ENCODE measurements at places on chromosomes 2 and 18.

DNA sequence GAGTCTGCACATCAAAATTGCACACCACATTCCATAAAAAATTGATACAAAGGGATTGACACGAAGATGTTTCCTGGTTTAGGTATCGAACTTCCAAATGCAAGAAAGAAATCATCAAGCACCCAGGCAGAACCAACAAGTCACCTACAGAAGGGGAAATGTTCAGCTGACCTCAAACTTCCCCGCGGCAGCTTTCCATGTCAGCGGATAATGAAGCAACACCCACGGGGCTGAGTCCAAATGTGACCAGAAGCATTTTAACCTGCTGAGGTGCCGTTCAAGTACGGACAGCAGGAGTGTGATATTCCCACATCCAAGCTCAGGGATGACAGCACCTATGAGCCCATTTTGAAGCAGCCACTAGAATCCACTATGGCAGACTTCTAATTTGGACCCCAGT is 124.9 kb downstream of the GALNT14 start:
- DNase-seq, result no peak

DNA sequence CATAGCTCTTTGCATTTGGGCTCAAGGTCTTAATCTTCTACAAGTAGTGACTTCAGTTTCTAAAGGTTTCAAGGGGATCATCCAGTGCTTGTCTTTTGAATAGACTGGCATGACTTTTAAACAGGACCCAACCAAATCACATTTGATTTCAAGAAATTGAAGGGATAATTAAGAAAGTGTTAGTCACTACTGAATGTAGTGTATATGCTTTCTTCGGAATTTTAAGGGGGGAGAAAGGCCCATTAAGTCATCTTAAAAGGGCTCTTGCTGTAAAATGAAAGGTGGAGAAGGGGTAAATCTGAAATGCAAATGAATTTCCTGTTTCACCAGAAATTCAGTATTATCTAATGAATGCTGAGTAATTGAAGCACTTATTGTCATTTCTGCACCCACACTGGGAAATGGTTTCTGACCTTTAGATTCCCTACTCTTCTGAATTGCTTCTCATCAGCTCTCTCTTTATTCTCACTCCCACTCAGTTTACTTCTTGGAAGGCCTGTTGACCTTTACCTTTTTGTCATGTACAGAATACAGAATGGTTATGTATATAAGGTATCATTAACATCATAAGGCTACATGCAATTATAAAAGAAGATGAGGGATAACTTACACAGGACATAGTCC is 241.4 kb downstream of the SLC8A1 start:
- no peak for DNase-seq

- DNase-seq, result no peak
Observed at GRCh38 chr2:64950226-64951160, 38.7 kb upstream of the SLC1A4 start.

GRCh38 chr2:6103949-6104348 is 411.8 kb downstream of the SOX11 start:
- DNase-seq, result no peak

DNA sequence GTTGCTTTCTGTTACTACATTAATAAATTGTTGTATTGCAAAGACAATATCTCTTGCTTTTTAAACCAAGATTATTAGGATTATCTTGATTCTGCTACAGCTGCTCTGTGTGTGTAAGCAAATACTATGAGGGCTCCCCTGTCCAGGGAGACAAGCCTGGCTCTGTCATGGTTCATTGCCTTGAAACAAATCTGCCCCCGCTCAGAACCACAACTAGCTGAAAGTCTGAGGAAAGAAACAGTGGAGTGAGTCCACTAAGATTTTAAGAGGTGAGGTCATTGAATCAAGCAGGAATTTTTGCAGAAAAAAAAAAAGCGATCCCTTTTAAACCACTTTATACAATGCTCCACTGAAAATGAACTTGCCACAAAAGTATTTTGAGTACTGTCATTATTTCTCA is 30.8 kb upstream of the LRRTM4 start:
- DNase-seq, result no peak

- peak; percentile 35 for DNase-seq
Observed at GRCh38 chr2:144703852-144704708, 184.2 kb upstream of the ZEB2 start.

DNA sequence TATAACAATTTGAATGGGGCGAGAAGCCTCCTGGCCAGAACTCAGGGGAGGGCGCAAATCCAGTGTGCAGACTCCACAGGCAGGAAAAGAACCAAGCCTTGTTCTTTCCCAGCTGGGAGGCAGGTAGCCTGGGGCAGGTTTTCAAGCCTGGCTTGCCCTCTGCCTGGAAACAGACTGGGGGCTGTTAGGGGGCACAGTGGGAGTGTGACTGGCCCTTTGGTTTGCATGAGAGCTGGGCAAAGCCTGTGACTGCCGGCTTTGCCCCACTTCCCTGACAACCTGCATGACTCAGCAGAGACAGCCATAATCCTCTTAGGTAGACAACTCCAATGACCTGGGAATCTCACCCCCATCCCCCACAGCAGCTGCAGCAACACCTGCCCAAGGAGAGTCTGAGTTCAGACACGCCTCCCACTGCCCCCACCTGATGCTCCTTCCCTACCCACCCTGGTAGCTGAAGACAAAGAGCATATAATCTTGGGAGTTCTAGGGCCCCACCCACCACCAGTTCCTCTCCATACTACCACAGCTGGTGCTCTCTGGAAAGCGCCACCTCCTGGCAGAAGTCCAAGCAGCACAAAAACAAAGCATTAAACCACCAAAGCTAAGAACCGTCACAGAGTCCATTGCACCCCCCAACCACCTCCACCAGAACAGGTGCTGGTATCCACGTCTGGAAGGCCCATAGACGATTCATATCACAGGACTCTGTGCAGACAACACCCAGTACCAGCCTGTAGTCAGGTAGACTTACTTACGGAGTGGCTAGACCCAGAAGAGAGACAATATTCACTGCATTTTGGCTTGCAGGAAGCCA is 402.5 kb downstream of the STK39 start:
- DNase-seq, result no peak

DNA sequence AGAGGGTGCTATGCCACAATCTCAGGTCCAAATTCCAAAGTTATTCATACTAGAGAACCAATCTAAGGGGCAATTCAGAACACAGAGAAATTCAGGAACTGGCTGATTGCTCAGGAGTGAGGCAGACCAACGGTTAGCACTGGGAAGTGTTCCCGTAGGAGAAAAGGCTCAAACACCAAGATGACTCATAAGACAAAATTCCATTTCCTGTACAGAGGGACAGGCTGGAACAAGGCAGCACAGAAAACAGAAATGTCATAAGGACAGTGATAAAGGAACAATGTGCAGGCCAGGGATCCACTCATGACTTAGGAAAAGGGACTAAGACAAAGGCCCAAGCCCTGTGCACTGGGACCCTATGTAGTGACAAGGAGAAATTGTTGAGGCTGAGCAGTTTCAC is 54.2 kb downstream of the PDE1A start:
- DNase-seq, result peak; percentile 65

GRCh38 chr2:96514521-96514920 is 9.4 kb upstream of the NEURL3 start:
- DNase-seq, result no peak

- DNase-seq, result no peak
Observed at GRCh38 chr2:240822280-240822847, 2.3 kb upstream of the KIF1A start.

GRCh38 chr2:26086779-26087178 is 52.9 kb downstream of the RAB10 start:
- DNase-seq, result no peak

- DNase-seq, result no peak
Observed at GRCh38 chr2:58976375-58977071, 735.4 kb upstream of the FANCL start.

- DNase-seq, result no peak
Observed at GRCh38 chr2:84537251-84537650, 21.0 kb downstream of the DNAH6 start.

DNA sequence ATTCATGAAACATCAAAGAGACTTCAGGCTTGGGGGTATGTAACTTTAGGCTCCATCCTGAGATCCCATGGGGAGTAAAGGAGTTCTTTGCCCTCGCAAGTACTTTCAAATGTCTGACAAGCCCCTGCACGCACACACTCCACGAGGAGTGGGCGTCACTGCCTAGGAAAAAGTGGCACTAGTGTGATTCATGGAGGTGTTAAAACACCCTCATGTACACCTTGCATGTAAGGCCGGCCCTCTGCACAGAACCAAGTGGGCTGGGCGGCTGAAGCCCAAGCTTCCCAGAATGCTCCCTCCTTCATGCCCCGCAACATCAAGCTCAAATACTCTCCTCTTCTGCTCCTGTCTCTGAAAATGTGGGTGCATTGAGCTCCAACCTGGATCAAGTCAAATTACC is 7.8 kb downstream of the HS1BP3 start:
- no peak for DNase-seq

DNA sequence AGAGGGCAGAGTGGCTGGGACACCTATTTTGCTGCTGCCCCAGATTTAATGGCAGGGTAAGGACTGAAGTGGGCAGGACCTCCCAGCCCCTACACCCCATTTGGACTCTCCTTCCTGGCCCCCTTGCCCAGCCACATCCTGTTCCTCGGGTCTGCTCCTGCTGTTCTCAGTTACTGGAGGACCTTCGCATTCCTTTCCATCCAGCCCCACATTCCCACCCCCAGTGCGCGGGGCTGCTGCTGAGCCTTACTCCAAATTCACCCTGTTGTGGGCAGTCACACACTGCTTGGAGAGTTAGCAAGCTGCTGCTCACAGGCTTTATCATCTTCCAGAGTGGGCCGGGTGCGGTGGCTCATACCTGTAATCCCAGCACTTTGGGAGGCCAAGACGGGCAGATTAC is 75.2 kb upstream of the SLC14A2 start:
- DNase-seq, result no peak

- DNase-seq, result no peak
Observed at GRCh38 chr2:2187196-2187595, 143.9 kb downstream of the MYT1L start.

DNA sequence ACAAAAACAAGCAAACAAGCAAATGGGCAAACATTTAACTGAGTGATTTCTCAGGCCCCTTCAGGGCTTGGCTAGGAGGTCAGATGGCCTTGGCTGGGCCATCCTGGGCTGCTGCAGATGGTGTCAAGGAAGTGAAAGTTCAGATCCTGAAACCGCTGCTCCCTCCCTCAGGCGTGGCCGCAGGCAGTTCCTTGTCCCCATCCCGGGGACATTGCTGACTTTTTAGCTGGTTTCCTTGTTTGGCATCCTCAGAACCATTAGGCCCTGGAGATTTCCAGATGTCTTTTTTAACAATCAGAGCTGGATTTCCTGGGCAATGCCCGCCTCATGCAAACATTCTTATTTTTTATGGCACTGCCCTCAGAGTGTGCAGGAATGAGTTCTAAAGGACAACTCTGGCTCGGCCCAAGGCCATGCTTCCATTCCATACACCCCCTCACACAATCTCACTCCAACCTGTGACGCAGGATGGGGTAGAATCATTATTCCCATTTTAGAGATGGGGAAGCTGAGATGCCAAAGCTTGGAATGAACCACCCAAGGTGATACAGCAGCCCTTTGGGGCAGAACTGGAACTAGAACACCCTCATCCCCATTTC is 86.1 kb upstream of the ZCCHC2 start:
- DNase-seq, result no peak

DNA sequence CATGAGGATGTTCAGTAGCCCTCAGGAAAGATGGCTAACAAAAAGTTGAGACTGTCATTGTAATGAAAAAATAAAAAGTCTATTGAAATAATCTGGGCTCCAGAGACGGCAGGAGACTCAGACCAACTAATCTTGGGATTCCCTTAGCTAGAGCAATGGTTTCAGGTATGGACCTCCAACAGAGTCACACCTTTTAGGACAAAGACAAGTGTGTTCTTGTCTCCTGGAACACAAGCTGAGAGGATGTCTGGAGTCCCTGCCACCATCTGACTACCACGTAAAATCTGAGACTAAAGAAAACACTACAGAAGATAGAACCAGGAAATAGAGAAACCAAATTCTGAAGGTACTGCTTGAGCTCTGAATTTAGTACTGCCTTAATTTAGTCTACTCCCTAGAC is 103.3 kb upstream of the RBBP8 start:
- no peak for DNase-seq

DNA sequence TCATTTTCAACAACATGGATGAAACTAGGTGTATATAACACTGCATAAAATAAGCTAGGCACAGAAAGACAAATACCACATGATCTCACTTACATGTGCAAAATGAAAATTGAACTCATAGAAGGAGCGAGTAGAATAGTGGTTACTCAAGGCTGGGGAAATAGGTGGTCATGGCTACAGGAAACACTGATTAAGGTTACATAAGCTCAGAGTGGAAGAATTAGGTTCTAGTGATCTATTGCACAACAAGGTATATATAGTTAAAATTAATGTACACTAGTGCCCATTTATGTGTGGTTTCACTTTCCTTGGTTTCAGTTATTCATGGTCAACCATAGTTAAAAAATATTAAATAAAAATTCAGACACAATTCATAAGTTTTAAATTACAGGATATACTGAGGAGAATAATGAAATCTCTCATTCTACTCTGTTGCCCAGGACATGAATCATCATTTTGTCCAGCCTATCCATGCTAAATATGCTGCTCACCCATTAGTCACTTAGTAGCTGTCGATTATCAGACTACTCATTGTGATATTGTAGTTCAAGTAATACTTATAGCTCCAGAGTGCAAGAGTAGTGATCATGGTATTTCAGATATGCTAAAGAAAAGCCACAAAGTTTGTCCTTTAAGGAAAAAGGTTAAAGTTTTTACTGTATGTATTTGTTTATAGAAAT is 1530.9 kb upstream of the LRRTM1 start:
- no peak for DNase-seq

DNA sequence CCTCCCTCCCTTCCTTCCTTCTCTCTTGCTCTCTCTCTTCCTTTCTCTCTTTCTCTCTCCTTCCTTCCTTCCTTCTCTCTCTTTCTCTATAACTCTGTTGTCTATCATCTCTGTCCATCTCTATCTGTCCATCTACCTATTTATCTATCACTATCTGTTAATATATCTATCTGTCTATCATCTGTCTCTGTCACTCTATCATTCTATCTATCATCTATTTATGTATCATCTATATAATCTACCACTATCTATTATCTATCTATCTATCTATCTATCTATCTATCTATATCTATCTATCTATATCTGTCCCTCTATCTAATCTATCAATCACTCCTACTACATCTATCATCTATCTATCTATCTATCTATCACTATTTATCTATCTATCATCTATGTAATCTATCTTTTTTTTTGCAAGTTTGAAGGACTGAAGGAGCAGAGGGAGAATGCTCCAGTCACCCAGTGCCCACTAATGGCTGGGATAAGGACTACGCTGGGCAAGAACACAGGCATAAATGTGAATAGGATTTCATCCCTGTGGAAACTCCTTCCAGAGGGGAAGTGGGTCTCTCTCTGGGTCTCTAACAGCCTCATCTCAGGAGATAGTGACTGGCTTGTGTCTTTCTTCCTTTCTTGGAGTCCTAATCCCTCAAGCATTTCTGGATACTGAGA is 427.0 kb downstream of the LPIN1 start:
- no peak for DNase-seq

- DNase-seq, result no peak
Observed at GRCh38 chr2:30259827-30260679, 28.7 kb downstream of the LBH start.

DNA sequence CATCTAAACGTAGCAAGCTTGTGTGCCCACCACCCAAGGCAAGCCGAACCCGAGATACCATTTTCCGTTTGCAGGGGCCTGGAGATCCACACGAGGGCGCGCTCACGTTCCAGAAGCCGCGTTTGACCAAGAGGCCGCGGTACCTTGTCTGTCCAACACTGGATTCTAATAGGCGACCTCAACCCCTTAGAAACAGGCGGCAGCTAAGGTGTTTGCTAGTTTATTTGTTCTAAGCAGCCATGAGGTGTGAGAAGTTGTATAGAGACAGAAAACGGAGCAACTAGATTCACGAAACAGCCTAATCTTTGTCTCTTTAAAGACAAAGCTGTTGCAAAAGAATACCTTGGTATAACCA is 4.2 kb downstream of the HOXD11 start:
- DNase-seq, result no peak

All from BJ (cell line).